ENCODE measurements at places on chromosomes 13 and 19. TPM values are rescaled to one million over a fixed set of nuclear protein-coding genes. Genes with fewer than 3 reads are reported as not detected.

Gene GNG8
- total RNA-seq, result 2.9 TPM

Gene WDR88
- not detected for total RNA-seq

Gene ZNF625
- total RNA-seq, result 5.0 TPM

Gene ANKRD27
- 35.6 TPM for total RNA-seq

Gene BEST2
- total RNA-seq, result not detected

Gene FAAP24
- 8.7 TPM for total RNA-seq

Gene TMC4
- 3.5 TPM for total RNA-seq

Gene SBSN
- not detected for total RNA-seq

Gene ZNF723
- not detected for total RNA-seq

Gene TMPRSS9
- not detected for total RNA-seq

Gene TMEM59L
- not detected for total RNA-seq

Gene KCNJ14
- total RNA-seq, result 1.6 TPM

Gene CYP2A6
- not detected for total RNA-seq

Gene ACP5
- total RNA-seq, result 34.4 TPM

Gene C19orf38
- 1.3 TPM for total RNA-seq

Gene OLFM4
- total RNA-seq, result not detected

Gene SPRED3
- 1.9 TPM for total RNA-seq

Gene ZSCAN4
- not detected for total RNA-seq

Gene NCAN
- total RNA-seq, result 0.48 TPM

Gene GRK1
- total RNA-seq, result 0.05 TPM

Gene RFPL4A
- total RNA-seq, result not detected

Gene STRN4
- total RNA-seq, result 87.1 TPM

Gene CEACAM4
- total RNA-seq, result not detected

Gene ODAD3
- total RNA-seq, result 0.09 TPM

Gene ZNF600
- total RNA-seq, result 12.0 TPM

Gene IGFL2
- 0.30 TPM for total RNA-seq
